ENCODE measurements at places on chromosomes 13 and 19.

- no peak for DNase-seq
These were observed 64.1 kb upstream of the OXGR1 start for GRCh38 chr13:97058391-97058790.

DNA sequence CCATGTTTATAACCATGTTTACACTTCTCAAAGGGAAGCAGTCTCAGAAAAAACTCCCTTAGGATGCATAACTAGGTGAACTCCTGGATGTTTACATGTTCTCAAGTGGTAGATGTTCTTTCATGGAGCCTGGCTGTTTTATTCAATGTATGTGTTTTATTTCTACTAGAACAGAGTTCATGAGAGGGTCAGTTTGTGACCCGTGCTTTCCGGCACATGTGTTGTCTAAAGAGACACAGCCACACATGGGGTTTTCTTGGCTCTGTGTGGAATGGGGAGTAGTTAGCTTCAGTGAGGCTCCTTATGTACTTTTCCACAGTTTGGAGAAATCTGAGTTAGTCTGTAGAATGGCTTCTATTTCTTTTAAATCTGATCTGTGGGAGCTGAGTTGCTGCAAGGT, 60.9 kb downstream of the ATP8A2 start:
- DNase-seq = no peak

DNA sequence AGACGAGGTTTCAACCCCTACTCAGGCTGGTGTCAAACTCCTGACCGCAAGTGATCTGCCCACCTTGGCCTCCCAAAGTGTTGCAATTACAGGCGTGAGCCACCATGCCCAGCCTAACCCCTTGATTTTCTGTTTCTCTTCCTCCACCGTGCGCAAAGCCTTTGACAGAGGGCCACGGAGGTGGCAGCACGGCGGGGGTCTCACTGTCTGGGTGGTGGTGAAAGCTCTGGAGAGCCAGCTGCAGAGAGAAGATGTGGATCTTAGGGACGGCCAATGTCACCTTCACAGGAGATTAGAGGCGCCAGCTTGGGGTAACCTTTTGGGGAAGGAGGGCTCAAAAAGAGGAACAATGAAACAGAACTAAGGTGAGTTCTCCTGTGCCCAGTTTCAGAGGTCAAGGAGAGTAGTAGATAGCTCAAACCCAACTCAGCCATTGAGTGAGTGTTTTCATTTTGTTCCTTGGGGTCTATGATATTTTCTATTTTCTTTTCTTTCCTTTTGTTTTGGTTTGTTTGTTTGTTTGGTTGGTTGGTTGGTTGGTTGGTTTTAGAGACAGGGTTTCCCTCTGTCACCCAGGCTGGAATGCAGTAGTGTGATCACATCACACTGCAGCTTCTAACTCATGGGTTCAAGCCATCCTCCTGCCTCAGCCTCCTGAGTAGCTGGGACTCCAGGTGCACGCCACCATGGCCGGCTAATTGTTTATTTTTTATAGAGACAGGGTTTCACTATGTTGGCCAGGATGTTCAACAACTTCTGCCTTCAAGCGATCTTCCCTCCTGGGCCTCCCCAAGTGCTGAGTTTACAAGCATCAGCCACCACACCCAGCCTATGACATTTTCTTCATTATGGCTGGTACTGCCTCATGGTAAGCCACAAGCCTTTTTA, 37.7 kb downstream of the GPR42 start:
- DNase-seq = no peak

DNA sequence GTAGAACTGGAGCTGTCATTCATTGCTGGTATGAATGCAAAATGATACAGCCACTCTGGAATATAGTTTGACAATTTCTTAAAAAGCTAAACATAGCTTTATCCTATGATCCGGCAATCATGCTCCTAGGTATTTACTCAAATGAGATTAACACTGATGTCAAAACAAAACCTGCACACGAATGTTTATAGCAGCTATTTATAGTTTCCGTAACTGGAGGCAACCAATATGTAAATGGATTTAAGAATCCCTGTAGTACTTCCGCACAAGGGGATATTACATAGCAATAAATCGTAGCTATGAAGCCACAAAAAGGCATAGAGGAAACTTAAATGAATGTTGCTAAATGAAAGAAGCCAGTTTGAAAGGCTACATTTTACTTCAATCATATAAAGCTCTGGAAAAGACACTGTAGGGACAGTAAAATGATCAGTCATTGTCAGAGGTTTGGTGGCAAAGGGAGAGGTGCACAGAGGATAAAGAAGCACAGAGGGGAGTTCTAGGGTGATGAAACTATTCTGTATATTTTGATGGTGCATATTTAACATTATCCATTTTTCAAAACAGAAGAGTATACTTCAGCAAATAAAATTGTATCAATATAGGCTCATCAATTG, 1893.0 kb upstream of the PCDH20 start:
- no peak for DNase-seq

DNA sequence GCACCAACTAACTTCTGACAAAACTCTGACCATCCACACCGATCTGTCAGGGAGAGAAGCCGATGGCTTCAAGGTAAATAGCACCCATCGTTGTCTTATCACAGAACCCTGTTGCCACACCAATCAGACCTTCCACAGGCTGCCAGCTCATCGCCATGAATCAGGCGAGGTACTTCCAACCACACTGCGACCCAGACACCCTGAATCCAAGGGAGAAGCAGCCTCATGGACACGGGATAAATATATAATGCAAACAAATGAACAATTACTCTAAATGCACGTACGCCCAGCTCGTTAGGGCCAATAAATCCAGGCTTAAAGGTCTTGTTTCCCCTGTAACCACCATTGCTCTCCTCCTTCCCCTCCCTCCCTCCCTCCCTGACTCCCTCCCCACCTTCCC, 20.8 kb downstream of the RANBP3 start:
- DNase-seq = no peak

DNA sequence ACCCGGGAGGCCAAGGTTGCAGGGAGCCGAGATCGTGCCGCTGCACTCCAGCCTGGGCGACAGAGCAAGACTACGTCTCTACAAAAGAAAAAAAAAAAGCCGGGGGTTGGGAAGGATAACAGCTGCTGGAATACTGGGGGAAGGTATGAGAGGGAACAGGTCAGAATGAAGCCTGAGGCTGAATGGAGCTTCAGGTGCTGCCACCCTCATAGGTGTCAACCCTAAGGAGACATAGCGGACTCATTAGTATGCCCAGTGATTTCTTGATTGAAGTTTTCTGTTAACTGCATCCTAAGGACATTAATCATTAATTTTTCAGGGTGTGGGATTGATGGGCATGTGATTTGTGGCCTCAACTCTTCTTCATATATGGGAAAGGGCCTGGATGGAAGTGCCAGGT, 6.0 kb downstream of the SMARCA4 start:
- DNase-seq = no peak

- no peak for DNase-seq
These were observed 600 bp upstream of the HMGB1 start for GRCh38 chr13:30466358-30466714.

GRCh38 chr19:57620673-57621348, 6.8 kb downstream of the ZNF134 start:
- DNase-seq = no peak

DNA sequence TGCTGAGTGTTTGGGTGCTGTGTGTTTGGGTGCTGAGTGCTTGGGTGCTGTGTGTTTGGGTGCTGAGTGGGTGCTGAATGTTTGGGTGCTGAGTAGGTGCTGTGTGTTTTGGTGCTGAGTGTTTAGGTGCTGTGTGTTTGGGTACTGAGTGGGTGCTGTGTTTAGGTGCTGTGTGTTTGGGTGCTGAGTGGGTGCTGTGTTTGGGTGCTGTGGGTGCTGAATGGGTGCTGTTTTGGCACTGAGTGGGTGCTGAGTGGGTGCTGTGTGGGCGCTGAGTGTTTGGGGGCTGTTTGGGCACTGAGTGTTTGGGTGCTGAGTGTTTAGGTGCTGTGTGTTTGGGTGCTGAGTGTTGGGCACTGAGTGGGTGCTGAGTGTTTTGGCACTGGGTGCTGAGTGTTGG, 48.5 kb upstream of the F7 start:
- DNase-seq = no peak

GRCh38 chr19:44598880-44599279, 14.5 kb upstream of the IGSF23 start:
- no peak for DNase-seq

DNA sequence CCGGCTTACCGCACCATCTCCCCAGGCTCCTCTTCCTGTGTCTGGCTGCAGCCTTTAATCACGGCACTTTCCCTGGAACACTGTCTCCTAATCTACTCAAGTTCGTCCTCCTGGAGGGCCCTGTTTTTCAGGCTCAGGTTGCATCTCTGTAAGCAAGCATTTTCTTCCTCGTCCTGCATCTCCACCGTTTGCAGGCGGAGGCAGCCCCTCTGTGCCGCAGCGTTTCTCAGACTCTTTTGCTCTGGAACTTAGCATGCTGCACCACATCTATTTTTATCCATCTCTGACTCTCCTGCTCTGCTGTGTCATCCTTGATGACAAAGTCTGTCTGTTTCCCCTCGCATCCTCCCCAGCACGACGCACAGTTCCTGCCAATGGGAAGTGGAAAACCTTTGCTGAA, 117.5 kb downstream of the ATP8A2 start:
- no peak for DNase-seq

DNA sequence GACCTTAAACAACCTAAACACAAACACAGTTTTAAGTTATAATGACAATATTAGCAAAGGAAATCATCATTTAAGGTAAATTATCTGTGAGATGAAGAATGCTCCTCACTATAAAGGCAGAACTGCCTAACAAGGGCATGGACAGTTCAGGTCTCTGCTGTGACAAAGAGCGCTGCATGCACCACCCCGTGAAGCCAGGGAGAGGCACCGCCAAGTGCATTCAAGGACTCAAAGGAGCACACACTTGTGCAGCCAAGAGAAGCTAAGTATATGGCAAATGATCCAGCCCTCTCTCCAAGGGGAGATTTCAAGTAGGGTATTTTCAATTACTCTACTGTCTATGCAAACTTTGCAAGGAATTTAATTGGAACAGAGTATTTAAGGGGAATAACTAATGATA, 126.0 kb downstream of the RAP2A start:
- no peak for DNase-seq

GRCh38 chr19:18418483-18419194, 559 bp upstream of the SSBP4 start:
- DNase-seq = no peak

All from omental fat pad (tissue), 4 donors.